ENCODE measurements at places on chromosomes 4 and X.

DNA sequence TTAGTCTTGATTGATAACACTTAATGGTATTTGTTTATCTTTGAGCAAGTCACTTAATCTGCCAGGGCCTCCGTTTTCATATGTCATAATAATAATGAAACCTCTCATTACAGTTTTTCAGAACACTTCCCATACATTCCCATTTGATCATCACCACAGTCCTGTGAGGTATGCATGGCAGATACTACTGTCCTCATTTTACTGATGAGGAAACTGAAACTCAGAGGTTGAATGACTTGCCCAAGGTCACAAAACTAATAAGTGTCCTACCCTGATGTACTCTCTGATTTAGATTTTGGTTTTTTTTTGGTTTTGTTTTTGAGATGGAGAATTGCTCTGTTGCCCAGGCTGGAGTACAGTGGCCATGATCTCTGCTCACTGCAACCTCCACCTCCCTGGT lies 25.7 kb downstream of the ZFX start:
- no peak for DNase-seq

DNA sequence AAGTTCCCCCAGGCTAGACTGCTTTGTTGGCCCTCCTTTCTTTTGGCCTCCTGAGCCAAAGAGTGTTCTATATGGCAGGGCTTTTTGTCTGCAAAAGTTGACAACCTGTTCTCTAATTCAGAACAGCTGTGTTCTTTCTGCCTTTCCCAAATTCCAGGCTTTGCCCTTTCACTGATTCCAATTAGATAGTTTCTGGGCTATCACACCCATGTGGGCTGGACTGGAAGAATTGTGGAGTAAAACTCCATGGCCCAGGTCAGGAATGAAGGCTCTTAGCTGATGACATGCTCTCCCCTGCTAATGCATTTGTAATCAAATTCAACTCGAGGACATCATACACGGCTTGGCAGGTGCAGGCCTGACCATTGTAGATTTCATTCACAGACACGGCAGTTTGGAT lies 19.4 kb downstream of the BMP3 start:
- no peak for DNase-seq

GRCh38 chrX:31236231-31236630 lies 164.4 kb upstream of the FTHL17 start:
- DNase-seq, result no peak

GRCh38 chrX:129553619-129554288 lies 13.7 kb downstream of the OCRL start:
- no peak for DNase-seq

DNA sequence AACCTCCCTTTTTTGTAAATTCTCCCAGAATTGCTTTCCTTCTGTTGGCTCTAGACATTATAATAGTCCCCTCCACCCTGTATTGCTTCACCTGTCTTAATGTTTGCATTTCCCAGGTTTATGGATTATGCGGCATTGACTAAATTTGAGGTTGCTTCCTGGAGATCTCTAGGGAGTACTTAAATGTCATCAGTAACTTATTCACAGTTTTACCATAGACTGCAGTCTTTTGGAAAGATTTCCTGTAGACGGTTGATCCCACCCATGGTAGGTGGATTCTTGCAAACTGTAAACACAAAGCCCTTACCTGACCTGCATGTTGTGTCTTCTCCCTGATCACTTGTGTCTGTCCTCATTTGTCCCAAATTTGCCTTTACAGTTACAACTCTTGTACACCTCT lies 6.2 kb upstream of the NOX1 start:
- DNase-seq, result no peak

GRCh38 chr4:21090094-21090666 lies 389.9 kb downstream of the PACRGL start:
- no peak for DNase-seq
